A549 treated with GW870086 at 1 μM for 4 hours (cell line): ENCODE measurements at places on chromosomes 6 and 20. TPM values are rescaled to one million over a fixed set of nuclear protein-coding genes. Genes with fewer than 3 reads are reported as not detected.

Gene HLA-DPB1
- not detected in 5 replicates for total RNA-seq

Gene RPP21
- total RNA-seq = 60.1 to 74.0 TPM (median 65.1 TPM) in 5 replicates

Gene FAM8A1
- total RNA-seq = 3.2 to 5.1 TPM (median 5.0 TPM) in 5 replicates

Gene DDAH2
- total RNA-seq = 26.8 to 31.8 TPM (median 27.9 TPM) in 5 replicates

Gene HLA-DMA
- 2.4 to 4.1 TPM (median 2.5 TPM) in 5 replicates for total RNA-seq

Gene AKAP12
- total RNA-seq = 92.5 to 148 TPM (median 143 TPM) in 5 replicates

Gene LTB
- 0.21 to 0.65 TPM (median 0.29 TPM) in 4 of 5 replicates, not detected in the other for total RNA-seq
